ENCODE measurements at places on chromosomes 1 and 21.

- peak; percentile 64 for DNase-seq
Measured at GRCh38 chr1:150281221-150281757, 1.1 kb upstream of the CIART start.

- no peak for DNase-seq
Measured at GRCh38 chr1:25738499-25738898, 61.5 kb upstream of the SELENON start.

DNA sequence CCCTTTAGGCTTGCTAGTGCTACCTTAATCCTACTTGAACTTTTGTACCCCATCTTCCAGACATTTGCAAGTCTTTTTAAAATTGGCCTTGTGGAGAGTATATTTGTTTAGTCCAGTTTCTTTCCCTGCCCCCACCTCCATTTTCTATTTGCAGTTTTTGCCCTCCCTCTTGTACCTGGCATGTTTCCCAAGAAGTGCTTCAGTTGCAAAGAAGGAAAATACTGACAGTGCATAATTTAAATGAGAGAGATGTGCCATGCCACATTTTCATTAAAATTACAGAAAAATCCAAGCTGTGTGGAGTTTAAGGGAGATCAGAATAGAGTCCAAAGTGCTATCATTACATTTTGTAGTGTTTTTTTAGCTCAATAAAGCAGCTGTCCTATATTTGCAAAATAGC is 150.0 kb upstream of the ADGRL2 start:
- no peak for DNase-seq

GRCh38 chr1:224786533-224787250 is 142.8 kb upstream of the DNAH14 start:
- no peak for DNase-seq

GRCh38 chr1:227314014-227314848 is 4.1 kb downstream of the CDC42BPA start:
- DNase-seq = no peak

DNA sequence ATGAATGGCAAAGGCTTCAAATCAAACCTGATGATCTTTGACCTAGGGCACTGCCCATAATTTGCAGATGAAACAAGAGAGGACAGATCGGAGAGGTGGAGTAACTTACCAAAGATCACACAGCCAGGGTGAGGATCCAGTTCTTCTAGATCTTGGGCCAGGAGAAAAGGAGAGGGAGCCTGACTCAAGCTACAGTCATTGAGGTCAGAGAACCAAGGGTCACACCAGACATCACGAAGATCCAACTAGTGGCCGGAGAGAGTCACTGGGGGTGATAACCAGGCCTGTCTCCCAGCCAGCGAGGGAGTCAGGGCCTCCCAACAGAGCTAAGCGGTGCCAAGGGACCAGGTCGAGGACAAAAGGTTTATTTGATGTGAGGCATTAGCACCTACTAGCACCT is 115.0 kb downstream of the RIPK4 start:
- DNase-seq = peak; percentile 23

GRCh38 chr1:155279268-155279667 is 2.0 kb downstream of the HCN3 start:
- no peak for DNase-seq

GRCh38 chr1:38671221-38671620 is 188.4 kb downstream of the RRAGC start:
- DNase-seq = no peak

DNA sequence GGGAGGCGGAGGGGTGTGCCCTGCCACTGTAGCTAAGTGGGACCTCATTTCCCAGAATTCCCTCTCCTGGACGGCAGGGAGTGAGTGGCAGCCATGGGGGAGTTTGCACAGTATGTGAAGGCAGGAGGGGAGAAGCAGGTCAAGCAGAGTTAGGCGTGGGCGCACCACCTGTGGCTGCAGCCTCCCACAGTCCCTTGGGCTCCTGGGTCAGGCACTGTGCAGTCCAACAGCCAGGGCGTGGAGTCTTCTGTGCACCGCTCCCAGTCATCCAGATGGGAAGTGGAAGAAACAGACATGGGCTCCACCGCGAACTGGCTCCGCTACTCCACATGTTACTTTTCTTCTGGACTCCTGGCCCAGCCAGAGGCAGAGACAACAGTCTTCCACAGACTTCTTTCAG is 85.4 kb upstream of the TIAM1 start:
- no peak for DNase-seq

DNA sequence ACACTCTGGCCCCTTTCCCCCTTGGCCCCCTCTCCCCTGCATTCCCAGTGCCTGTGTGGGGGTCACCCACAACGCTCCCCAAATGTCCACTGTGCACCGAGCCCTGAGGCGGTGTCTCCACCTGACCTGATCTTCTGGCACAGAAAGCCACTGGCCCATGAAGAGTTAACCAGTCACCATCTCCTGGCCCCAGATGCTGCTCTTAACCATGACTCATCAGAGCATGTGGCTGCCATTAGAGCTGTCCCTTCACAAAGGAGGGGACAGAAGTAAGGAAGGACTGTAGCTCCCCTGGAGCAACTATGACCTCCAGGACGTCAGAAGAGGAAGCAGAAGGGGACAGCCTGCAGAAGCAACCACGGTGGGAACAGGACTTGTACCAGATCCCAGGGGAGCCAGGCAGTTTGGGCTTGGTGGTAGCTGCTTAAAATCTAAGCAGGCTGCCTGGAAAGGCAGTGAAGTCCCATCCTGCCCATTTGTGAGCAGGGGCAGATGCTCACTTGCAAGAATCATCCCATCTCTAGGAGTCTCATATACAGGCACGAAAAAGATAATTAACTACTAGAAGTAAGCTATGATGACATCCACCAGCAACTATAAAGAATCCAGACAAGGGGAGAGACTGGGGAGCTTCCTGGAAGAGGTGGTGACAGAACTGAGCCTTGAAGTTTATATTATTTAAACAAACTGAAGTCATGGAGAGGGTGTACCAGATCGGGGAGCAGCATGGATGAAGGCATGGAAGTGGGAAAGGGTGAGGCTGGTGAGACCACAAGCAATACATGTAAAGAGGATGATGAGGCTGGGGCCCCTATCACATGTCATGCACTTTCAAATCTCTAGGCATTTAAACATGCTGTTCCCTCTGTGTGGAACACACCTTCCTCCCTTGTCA is 1.1 kb upstream of the TTC39A start:
- DNase-seq = peak; percentile 89

- no peak for DNase-seq
Measured at GRCh38 chr1:45922374-45922773, 119.0 kb downstream of the MAST2 start.

DNA sequence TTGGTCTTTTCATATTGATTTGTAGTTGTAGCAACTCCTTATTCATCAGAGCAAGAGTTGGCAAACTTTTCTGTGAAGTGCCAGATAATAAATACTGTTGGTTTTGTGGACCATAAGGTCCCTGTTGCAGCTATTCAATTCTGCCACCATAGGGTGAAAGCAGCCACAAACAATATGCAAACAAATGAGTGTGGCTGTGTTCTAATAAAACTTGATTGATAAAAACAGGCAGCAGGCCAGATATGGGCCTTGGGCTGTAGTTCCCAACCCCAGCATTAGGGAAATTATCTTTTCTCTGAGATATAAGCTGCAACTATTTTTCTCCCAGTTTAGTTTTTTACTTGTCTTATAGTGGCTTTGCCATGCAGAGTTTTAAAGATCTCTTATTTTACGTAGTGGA is 469.2 kb downstream of the SMYD3 start:
- DNase-seq = no peak

GRCh38 chr21:42039911-42040351 is 29.8 kb upstream of the ZBTB21 start:
- DNase-seq = peak; percentile 4

DNA sequence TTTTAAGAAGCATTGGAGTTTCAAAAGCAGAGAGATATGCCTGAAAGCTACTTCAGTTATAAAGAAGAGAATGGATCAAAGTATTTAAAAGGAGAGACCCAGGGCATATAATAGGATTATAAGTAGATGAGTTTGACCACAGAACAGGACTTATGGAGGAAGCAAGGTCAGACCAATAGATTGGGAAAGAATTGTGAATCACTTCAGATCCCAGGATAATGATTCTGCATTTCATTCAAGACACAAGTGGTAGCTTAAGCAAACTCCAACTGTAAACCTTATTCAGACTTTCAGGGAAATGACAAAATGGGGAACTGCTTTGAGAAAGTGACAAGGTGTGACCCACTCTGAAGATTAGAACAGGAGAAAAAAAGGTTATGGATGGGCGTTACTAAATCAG is 18.9 kb upstream of the OR10J5 start:
- DNase-seq = no peak

- no peak for DNase-seq
Measured at GRCh38 chr1:63906047-63906704, 132.4 kb downstream of the ROR1 start.

DNA sequence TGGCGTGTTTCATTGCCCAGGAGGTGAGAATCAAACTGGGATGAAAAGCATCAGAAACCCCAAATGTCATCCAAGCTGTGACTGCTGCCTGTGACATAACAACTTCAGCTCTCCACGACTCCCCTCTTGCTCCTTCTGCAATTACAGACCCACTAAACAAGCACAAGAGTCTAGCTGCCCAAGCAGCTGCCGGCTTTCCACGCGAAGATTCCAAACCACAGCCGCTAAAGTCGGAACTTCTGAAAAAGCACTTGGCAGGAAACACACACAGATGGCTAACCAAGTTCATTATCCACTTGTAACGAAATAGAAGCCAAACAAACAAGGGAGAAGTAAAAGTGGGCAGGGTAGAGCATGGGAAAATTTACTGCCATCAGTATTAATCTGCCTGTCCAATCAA is 198.1 kb downstream of the SLC35F3 start:
- DNase-seq = no peak

GRCh38 chr1:3003039-3003940 is 18.0 kb upstream of the ACTRT2 start:
- DNase-seq = no peak

DNA sequence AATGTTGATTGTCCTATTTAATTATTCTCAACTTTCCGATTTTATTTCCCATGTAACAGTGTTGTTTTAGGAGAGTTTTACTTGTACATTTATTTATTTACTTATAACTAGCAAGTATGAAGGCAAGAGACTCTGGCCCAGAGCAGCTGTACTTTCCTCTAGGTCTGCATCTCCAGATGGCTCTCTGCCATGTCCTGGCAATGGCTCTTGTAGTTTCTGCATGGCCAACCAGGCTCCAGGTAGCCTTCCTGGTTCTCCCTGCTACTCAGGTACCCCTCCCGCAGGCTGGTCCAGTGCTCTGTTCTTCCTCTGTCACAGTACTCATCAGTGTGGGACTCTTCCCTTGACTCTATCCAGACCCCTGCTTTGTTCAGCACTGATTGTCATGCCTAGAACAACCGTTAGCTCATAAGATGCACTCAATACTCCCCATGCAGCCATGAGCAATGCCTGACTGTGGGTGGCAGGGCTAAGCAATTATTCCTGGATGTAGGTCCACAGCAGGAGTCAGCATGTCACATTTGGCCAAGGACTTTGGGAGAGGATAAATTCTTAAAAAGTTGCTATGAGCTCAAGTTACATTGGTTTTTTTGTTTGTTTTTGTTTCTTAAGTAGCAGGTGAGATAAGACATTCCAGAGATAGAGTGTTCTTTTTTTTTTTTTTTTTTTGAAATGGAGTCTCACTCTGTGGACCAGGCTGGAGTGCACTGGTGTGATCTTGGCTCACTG is 10.9 kb upstream of the IL20 start:
- DNase-seq = no peak

DNA sequence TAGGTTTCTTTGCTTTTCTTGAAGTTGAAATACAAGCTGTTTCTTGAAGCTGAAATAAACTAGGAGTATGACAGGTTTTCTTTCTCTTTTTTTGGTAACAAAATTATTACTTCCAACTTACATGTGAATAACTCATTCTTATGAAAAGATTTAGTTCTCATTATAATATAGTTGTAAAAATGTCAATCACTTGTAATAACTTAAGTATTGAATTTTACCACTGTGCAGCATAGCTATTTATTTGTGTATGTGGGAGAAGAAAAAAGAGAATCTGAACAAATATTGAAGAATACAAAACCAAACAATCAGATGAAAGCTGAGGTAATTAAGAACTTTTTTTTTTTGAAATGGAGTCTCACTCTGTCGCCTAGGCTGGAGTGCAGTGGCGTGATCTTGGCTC is 11.1 kb downstream of the CLIC4 start:
- no peak for DNase-seq

- peak; percentile 71 for DNase-seq
Measured at GRCh38 chr1:206579747-206580437, 32.4 kb downstream of the EIF2D start.

DNA sequence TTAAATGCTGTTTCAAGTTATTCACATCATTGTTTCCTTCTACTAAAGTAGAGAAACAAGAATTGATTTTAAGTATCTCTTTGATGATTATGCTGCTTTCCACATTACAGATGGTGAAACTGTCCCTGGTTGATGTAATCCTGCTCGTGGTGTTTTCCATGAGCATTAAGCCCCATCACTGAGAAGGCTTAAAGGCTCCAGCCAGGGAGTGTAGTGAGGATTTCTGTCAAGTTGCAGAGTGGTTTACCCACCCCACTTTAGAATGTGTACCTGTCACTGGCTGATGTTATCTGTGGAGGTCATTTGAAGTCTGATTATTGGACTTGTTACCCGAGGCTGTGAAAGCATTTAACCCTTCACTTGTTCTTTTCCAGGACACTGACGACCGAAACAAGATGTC is 12.9 kb downstream of the CERS2 start:
- no peak for DNase-seq

GRCh38 chr1:22111115-22111514 is 31.8 kb downstream of the WNT4 start:
- DNase-seq = no peak

DNA sequence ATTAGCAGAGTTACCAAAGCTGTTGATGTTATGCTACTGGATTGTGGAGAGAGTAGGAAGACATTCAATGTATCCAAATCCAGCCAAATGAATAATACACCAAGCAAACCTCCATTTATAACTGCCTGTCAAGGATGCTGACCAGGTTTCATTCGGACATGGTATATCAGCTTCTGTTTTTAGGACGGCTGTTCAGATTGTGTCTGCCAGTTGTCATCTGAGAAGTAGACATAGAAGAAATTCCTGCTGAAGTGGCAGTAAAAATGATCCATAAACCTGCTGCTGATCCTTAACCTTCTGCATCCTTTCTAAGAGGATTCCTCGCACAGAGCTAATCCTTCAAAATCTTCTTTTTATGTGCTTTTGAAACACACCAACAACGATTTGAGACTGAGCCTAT is 663.6 kb upstream of the PLXNA2 start:
- no peak for DNase-seq

- DNase-seq = no peak
Measured at GRCh38 chr21:17819877-17820229, 697 bp upstream of the C21orf91 start.

- no peak for DNase-seq
Measured at GRCh38 chr1:201779351-201779880, 49.5 kb upstream of the IPO9 start.
